AG04450 (cell line): ENCODE measurements at places on chromosomes 5 and 9. TPM values are rescaled to one million over a fixed set of nuclear protein-coding genes. Genes with fewer than 3 reads are reported as not detected.

GRCh38 chr5:78569441-78569840 lies 79.1 kb downstream of the LHFPL2 start:
- peak; percentile 56 for DNase-seq

GRCh38 chr5:179343719-179344430 lies 1.4 kb downstream of the ADAMTS2 start:
- DNase-seq: no peak

DNA sequence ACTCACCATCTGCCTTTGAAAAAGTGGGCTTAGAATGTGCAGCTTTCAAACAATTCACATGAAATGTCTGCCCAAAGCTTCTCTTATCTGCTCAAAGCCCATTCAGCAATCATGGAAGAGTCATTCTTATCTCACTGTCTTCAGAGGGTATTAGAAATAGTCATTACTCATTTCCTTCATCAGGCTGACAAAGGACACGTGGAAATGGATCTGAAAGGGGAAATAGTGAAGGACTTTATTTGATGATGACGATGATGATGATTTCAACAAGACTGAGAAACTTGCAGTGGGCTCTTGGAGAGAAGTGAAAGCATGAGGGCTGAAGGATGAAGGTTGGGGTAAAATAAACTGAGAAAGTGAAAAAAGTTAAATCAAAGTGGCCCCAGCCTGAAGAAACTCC lies 194.3 kb downstream of the SMARCA2 start:
- DNase-seq: no peak

DNA sequence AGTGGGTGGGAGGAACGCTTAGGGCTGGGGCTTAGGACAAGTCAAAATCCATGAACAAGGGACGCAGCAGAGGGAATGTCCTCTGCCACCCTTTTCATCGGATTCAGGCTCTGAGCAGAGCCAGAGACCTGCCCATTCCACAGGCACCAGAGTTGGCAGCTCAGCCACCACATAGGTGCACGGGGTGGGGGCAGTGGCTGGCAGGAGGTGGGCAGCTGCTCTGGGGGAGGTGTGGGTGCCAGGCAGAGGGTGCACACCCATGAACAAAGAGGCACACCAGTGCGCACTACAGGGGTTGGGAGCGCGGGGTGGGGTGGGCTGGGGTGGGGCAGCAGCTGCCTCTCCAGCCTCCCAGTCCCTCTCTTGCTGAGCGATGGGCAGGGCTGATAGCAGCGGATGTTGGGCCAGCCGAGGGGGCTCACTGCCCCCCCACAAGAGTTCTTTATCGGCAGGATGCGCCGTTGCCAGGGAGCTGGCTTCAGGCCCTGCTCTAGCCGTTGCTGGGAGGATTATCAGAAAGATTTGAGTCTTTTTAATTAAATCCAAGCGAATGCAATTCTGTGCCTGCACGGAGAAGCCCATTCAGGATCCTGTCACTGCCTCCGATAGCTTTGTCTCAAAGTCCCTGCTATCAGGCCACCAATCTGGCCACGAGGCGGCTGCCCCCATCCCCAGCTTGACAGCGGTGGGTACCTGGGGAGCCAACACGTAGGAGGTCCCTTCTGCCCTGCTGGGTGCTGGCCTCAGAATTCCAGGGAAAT lies 64.3 kb upstream of the LMX1B start:
- DNase-seq: no peak

HTR1A gene
- polyA plus RNA-seq: not detected in 2 replicates

CER1 gene
- polyA plus RNA-seq: not detected in 2 replicates

ESM1 gene
- 0.27 and 0.35 TPM in 2 replicates for polyA plus RNA-seq

C8G gene
- 0.41 TPM in 1 of 2 replicates, not detected in the other for polyA plus RNA-seq

OCLN gene
- polyA plus RNA-seq: 1.4 and 2.1 TPM in 2 replicates

OR1J2 gene
- polyA plus RNA-seq: 0.10 TPM in 1 of 2 replicates, not detected in the other

PCDHB10 gene
- 0.45 and 0.74 TPM in 2 replicates for polyA plus RNA-seq
